ENCODE measurements at places on chromosomes 4 and X. TPM values are rescaled to one million over a fixed set of nuclear protein-coding genes. Genes with fewer than 3 reads are reported as not detected.

The COL25A1 gene
- total RNA-seq = 3.8 TPM

The TMEM271 gene
- total RNA-seq = not detected

The ANKRD50 gene
- 27.0 TPM for total RNA-seq

The SPON2 gene
- total RNA-seq = 2.2 TPM

The PABPC1L2A gene
- total RNA-seq = not detected

The KIAA1210 gene
- not detected for total RNA-seq

The HSFX4 gene
- total RNA-seq = not detected

DNA sequence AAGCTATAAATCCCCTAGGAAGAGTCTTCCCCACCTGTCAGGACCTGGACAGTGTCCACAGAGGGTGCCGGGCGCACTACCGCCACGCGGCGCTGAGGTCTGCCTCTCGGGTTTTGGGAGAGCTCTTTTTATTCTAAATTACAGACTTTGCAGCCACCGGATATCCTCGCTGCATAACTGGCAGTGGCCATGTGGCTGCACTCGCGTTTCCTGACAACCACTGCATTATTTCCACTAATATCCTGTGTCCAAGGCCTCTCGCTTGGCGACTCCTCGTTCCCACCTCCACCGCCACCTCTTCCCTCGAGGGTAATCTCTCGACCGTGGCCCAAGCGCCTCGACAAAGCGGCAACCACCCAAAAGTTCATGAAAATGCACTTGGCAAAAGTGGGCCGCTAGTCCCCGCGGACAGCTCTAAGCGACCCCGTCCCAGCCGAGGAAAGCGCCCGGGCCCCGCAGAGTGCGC is 512 bp upstream of the TMEM131L start:
- peaks cover 24% of the 10 kb centered on the region for H3K27me3 ChIP-seq
- peaks cover 9% of the 10 kb centered on the region for H3K4me1 ChIP-seq
- no peaks in the 10 kb centered on the region for H3K36me3 ChIP-seq

DNA sequence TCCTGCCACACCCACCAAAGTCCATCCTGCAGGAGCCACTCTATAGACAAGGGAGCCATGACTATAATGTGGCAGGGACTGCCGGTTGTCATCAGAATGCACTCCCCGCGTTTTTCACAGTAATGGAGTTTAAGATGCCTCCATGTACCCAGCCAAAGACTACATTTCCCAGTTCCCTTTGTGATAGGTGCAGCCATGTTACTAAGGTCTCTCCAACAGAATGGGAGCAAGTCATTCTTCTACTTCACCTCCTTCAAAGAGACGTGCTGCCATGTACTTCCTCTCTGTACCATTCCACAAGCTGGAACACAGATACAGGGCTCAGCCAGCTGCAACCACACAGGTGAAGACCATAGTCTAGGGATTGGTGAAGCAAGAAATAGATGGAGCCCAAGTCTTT is 126.7 kb downstream of the CORIN start:
- H3K4me3 ChIP-seq = no peak overlapping the region
- H3K36me3 ChIP-seq = no peaks in the 10 kb centered on the region
- peaks cover 6% of the 10 kb centered on the region for H3K4me1 ChIP-seq
- no peaks in the 10 kb centered on the region for H3K27me3 ChIP-seq

DNA sequence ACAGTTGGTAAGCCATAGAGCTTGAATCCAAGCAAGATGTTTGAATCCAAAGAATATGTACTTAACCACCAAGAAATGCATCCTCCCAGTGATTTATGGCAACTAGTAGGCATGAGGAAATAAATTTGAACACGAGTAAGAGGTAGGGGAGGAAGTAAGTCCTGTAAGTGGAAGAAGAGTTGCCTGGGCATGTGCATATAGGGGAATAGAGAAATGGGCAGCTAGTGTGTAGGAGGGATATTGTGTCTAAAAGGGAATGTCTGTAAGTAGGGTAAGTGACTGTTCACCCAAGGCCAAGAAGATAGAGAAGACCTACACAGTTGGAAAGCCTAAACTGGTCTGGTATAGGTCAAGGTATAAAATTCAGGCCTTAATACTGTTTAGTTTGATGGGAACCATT is 4.6 kb downstream of the SH3BGRL start:
- no peak for DNase-seq
- no peak overlapping the region for H3K27ac ChIP-seq

- DNase-seq = no peak
- no peaks in the 10 kb centered on the region for H3K27me3 ChIP-seq
- no peak overlapping the region for H3K4me3 ChIP-seq
- peaks cover 1% of the 10 kb centered on the region for H3K36me3 ChIP-seq
These were observed 130.6 kb upstream of the FAT1 start for GRCh38 chr4:186854256-186854655.

DNA sequence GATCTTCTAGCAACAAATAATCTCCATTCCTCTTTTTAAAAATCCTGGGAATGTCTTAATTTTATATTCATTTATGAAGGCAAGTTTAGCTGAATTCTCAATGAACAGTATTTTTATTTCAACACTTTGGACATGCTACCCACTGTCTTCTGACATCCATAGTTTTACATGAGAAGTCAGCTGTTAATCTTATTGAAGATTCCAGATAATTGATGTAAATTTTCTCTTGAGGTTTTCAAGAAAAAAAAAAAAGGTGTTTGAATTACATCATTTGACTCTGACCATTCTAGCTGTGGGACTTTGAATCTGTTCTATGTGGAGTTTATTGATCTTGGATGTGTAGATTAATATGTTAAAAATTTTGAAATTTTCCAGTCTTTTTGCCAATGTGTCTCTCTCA is 28.0 kb downstream of the PDHA2 start:
- no peaks in the 10 kb centered on the region for H3K4me1 ChIP-seq
- H3K27ac ChIP-seq = no peak overlapping the region
- no peak for DNase-seq
- H3K36me3 ChIP-seq = peaks cover 2% of the 10 kb centered on the region
- no peaks in the 10 kb centered on the region for H3K27me3 ChIP-seq
- H3K4me3 ChIP-seq = no peak overlapping the region

DNA sequence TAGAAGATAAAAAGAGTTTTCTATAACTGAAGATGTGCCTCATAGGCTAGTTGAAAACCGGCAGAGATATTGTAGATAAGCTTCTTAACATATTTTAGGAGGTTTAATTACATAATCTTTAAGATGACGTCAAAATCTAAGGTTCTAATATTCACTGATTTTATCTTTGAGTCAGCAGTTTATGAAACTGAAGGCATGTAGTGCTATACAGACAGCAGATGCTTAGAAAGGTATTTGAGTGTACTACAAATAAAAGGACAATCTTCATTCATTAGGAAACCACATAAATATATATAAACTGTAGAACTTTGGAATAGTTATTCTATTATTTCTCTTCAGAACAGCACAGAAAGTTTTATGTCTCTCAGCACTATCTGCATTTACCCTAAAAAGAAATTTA is 504.8 kb downstream of the IL15 start:
- no peak overlapping the region for H3K27ac ChIP-seq
- no peak overlapping the region for H3K4me3 ChIP-seq
- DNase-seq = no peak
- H3K27me3 ChIP-seq = no peaks in the 10 kb centered on the region
- H3K36me3 ChIP-seq = no peaks in the 10 kb centered on the region

DNA sequence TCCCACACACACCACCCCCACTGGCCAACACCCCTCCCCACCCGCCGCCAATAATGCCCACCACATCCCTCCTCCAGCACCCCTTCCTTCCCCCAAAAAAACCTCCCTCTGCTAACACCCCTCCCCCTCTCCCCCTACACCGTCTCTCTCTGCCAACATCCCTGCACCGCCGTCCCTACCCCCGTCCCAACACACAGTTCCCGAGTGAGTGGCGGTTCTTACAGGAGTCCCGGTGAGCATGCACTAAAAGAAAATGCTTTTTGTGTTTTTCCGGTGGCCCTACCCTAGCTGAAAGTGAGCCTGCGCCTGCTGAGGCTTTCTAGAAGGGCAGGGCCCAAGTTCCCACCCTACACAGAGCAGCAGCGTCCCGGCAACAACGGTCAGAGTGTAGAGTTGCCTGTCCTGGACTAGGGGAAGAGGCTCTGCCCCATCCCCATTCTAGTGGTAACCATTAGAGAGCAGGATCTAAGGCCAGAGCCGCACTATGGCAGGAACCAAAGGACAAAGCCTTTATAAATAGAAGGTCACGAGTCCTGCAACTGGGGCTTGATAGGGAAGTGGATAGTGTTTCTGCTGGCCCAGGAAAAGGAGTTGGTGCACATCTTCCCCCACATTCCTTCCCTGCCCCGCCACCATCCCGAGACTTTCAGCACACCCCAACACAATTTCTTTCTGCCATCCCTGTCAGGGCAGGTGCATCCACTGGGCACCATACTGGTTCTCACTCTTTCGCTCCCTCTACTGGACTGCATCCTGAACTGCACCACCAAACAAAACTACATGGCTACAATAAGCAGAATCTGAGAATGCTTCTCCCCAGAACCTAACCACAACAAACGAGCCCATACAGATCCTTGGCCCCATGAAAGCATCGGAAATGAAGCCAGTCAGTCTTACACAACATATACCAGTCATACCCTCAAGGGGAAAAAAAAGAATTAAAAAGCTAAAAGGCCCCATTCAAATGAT is 78.1 kb upstream of the PAGE3 start:
- no peak for DNase-seq
- peaks cover 3% of the 10 kb centered on the region for H3K36me3 ChIP-seq
- no peak overlapping the region for H3K27ac ChIP-seq
- H3K4me3 ChIP-seq = no peak overlapping the region
- H3K4me1 ChIP-seq = peaks cover 2% of the 10 kb centered on the region
- no peaks in the 10 kb centered on the region for H3K27me3 ChIP-seq

- no peak overlapping the region for H3K4me3 ChIP-seq
- DNase-seq = no peak
- no peaks in the 10 kb centered on the region for H3K36me3 ChIP-seq
- no peaks in the 10 kb centered on the region for H3K4me1 ChIP-seq
These were observed 863.3 kb downstream of the CENPC start for GRCh38 chr4:66681962-66682361.

GRCh38 chr4:51931461-51931860 is 88.5 kb downstream of the DCUN1D4 start:
- DNase-seq = no peak
- no peak overlapping the region for H3K4me3 ChIP-seq
- no peaks in the 10 kb centered on the region for H3K4me1 ChIP-seq
- no peaks in the 10 kb centered on the region for H3K36me3 ChIP-seq
- H3K27me3 ChIP-seq = no peaks in the 10 kb centered on the region

DNA sequence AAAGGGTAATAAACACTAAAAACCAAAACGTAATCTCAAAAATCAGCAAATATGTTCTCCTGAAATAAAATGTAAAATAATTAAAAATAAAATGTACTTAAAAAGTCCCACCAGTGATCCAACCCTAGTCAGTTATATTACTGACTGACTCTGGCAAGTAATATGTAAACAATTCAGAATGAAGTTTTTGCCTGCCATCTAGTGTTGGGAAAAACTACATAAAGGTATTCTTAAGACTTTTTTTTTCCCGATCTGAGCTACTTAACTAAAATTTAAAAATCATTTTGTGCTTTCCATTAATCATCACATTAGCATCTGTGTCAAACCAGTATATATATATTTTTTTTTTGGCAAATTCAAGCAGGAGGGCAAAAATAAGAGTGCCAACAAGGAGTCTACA is 24.0 kb downstream of the RCHY1 start:
- peaks cover 1% of the 10 kb centered on the region for H3K4me1 ChIP-seq
- peaks cover 8% of the 10 kb centered on the region for H3K36me3 ChIP-seq
- no peak for DNase-seq

DNA sequence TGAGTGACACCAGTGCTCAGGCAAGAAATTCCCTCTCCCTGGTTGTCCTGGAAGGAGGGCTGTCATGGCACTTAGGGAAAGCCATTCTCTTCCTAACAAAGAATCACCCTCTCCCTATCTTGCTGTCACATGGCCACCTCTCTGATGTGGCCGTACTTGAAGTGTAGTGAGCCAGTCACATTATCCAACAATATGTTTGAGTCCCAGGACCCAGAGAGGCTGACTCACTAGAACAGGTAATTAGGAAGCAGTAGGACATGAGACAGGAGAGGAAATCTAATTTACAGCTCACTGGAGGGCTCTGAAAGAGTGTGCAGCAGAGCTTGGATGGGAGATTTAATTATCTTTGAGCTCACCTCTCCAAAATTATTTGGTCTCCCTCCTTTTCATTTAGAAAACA is 299.1 kb downstream of the ARHGAP24 start:
- H3K27ac ChIP-seq = no peak overlapping the region
- peaks cover 8% of the 10 kb centered on the region for H3K4me1 ChIP-seq
- no peak overlapping the region for H3K4me3 ChIP-seq
- H3K36me3 ChIP-seq = no peaks in the 10 kb centered on the region
- no peak for DNase-seq

DNA sequence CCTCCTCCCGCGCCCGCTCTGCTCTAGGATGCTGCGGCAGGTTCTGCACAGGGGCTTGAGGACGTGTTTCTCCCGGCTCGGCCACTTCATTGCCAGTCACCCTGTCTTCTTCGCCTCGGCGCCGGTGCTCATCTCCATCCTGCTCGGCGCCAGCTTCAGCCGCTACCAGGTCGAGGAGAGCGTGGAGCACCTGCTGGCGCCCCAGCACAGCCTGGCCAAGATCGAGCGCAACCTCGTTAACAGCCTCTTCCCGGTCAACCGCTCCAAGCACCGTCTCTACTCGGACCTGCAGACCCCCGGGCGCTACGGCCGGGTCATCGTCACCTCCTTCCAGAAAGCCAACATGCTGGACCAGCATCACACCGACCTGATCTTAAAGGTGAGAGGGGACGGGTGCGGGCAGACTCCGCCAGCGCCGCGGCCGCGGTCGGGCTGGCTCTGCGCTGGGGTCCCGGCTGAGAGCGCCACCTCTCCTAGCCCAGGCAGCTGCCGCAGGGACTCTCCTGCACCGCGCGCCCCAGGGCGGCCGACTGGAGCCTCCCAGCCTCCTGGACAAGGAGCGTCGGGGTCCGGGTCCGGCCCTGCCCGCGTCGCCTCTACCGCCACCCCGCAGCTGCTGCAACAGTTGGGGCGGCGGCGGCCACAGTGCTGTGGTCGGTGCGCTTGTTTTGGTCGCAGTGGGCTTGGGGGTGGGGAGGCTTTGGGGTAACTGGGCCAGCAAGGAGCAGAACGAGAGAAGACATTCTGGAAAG is at the start of gene PTCHD1:
Gene PTCHD1, plus strand, starts transcription at position 2 of the 752 bp plus-strand sequence. Its CDS starts 27 bp downstream, at position 29.
- DNase-seq = no peak
- peaks cover 12% of the 10 kb centered on the region for H3K4me1 ChIP-seq
- peak within 1 kb of the TSS; percentile 78 for H3K27ac ChIP-seq
- H3K36me3 ChIP-seq = no peaks in the 10 kb centered on the region
- H3K4me3 ChIP-seq = peak within 1 kb of the TSS; percentile 82

GRCh38 chr4:102328045-102328444 is 17.2 kb downstream of the SLC39A8 start:
- no peak overlapping the region for H3K4me3 ChIP-seq
- H3K27me3 ChIP-seq = no peaks in the 10 kb centered on the region
- no peak for DNase-seq
- no peak overlapping the region for H3K27ac ChIP-seq
- no peaks in the 10 kb centered on the region for H3K4me1 ChIP-seq

- no peak overlapping the region for H3K27ac ChIP-seq
- H3K4me1 ChIP-seq = peaks cover 45% of the 10 kb centered on the region
- H3K4me3 ChIP-seq = no peak overlapping the region
- H3K27me3 ChIP-seq = no peaks in the 10 kb centered on the region
- peaks cover 15% of the 10 kb centered on the region for H3K36me3 ChIP-seq
These were observed 7.1 kb downstream of the RASSF6 start for GRCh38 chr4:73613130-73613529.
